ENCODE measurements at places on chromosomes 5 and 9.

DNA sequence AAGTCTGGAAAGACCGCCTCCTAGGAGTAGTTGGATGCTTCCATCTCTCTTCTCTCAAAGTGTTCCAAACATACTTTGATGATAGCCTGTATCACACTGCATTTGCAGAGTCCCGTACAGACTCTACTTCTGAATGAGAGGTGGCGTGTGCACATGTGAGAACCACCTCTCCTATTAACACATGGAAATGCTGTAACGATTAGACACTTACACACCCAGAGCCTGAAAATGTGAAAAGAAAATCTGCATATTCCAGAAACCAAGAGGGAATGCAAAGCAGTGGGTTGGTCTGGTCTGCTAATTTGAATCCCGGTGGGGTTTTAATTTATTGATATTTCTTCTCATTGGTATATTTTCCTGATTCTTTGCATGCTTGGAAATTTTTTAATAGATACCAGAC, 10.5 kb downstream of the UGCG start:
- no peak for DNase-seq

- no peak for DNase-seq
These were observed 2.1 kb downstream of the CACNA1B start for GRCh38 chr9:137879566-137880150.

- no peak for DNase-seq
These were observed 38.9 kb upstream of the EGFL7 start for GRCh38 chr9:136623842-136624183.

GRCh38 chr9:85892401-85892800, 48.5 kb upstream of the NAA35 start:
- no peak for DNase-seq

DNA sequence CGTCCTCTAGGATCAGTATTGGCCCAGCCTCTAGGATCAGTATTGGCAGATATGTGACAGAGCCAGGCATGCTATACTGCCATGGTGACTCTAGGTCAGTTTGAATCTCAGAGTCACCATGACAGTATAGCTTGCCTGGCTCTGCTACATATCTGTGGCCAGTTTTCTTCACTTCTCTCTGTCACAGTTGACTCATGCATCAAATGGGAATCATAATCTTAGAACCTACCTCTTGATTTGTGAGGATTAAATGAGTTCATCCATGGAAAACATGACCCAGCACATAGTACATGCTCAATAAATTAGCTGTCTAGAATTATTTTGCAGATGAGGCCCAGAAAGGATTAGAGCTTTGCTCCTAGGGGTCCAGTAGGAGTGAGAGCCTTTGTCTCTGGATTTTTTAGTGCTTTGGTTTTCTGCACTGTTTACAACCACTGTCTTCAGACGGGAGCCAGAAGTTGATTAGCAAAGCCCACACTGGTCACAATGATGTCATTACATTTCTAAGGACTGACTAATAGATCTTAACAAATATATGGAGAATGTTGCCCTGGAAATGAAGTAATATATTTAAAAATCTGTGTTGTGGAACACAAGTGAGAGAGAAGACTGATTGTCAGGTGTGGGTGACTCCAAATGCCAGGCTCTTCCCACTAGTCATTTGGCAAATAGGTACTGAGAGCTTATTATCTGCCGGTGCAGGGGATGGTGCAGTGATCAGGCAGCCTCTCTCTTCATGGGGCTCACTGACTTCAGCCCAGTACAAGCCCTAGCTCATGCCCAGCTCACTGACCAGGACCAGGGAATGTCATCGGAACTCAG, 76.0 kb downstream of the COL15A1 start:
- DNase-seq, result no peak

- no peak for DNase-seq
These were observed 25.9 kb upstream of the UNC5A start for GRCh38 chr5:176784218-176785165.

DNA sequence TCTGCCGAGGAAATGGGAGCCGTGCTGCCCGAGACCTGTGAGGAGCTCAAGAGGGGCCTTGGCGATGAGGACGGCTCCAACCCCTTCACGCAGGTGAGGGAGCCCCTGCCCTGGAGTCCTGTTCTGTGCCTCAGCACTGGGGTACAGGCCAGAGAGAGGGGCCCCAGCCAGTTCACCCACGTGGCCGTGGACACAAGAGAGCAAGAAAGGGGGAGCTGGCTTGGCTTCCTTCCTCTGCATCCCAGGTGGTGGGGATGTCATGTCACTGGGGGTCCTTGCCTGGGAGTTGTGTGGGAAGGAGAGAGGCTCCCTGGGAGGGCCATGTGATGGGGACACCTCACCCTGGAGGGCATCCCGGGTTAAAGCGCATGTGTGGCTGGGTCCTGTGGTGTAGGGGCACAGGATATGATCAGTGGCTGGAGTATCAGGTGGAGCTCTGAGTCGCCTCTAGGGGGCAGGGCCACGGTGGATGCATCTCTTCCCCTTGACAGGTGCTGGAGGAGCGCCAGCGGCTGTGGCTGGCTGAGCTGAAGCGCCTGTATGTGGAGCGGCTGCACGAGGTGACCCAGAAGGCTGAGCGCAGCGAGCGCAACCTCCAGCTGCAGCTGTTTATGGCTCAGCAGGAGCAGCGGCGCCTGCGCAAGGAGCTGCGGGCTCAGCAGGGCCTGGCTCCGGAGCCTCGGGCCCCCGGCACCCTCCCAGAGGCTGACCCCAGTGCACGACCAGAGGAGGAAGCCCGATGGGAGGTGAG, 7.5 kb downstream of the N4BP3 start:
- DNase-seq, result peak; percentile 70

- DNase-seq, result no peak
These were observed 59.2 kb upstream of the FER start for GRCh38 chr5:108688485-108688884.

DNA sequence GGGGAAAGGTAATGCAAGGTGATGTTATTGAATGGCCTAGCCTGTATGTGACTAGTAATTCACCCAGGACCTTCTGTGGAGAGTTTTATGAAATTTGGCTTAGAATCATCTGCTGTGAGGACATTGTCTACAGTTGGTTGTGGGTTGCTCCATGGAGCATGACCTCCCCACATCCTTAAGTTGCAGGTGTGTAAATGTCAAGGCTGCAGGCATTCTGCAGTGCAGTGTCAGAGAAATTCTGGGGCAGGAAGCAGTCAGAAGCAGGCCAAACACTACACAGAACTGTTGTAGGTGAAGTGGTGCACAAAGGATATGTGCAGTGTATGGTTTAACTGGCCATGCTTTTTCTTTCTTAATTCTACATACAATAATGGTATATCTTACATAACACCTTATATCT, 588.3 kb downstream of the EBF1 start:
- no peak for DNase-seq

DNA sequence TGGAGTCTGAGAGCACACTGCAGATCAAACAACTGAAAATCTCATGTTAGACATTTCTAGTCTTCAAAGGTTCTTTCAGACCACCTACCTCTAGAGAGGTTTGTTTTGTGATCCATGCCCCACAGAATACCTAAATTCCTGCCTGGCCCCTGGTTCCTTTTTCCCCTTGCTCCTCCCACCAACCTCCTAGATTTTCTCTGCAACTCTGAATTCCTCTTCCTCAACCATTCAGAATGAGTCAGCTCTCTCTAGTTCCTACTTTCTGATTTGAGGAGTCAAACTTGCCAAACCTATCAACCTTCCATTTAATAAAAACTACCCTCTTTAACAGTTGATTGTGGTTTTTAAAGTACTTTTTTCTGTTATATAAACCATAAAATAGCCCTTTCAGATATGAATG, 83.2 kb upstream of the ZNF462 start:
- DNase-seq, result no peak

- no peak for DNase-seq
These were observed 83.5 kb downstream of the FEM1C start for GRCh38 chr5:115461093-115461492.

DNA sequence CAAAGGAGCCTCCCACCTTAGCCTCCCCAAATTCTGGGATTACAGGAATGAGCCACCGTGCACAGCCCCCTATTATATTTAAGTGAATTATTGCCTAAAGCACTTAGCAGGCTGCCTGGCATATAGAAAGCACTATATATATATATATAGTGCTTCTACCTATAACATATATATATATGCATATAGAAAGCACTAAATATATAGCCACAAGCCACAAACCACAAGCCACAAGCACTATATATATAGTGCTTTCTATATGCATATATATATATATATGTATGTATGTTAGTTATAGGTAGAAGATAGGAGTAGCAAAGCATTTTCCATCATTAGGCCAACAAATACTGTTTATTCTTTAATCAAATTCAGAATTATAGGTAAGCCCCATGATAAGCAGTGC, 185.8 kb downstream of the CWC27 start:
- DNase-seq, result no peak

DNA sequence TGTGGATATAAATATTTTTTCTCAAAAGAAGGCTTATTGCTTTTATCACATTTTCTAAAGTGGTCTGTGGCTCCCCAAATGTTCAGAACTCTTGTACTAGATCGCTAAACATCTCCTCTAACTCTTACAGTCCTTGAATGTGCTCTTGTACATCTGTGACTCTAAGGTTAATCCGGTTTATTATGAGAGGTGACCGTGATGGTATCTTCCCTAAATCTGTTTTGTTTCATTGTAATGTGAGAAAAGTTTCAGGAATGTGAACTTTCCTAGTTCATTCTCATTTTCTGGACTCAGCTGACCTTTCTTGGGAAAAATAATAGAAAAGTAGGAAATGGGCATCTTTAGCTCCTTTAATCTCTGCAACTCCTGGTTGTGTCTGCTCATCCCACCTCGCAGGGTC, 94.5 kb upstream of the CD180 start:
- no peak for DNase-seq

DNA sequence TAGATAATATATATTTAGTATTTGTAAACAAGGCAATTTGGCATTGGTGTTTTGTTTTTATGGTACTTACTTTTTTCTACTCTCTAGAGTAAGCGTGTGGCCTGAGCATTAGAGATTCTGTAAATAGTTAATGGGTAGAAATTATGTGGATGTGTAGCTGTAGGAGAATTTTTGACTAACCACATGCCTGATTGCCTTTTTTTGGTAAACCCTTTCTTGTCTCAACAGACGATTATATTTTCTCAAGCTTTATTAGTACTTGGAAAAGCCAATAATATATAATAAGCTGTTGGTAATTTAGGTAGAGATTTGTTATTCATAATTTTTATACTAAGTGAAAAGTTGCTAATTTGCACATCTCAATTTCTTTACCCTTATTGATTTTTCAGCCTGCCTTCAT, 76.8 kb downstream of the FCHO2 start:
- DNase-seq, result no peak

DNA sequence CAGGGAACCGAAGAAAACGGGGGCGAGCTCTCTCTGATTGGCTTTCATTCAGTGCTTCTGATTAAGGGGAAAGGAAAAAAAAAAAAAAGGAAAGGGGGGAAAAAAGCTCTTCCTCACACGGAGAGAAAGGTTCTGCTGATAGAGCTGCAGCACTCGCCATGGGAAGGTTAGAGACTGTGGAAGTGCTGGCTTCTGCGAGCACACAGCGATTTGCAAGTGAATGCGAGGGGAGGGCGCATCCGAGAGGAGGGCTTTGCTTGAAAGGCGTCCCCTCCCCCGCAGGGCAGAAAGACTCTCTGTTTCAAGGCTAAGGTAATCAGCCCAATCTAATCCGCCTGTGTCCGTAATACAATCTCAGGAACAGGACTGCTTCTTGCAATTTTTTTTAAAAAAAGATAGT, at the start of gene CDH10:
CDH10 (minus strand) TSS at position 218 of the 400 bp plus-strand sequence. CDS start 51,488 bp downstream, outside the sequence.
- DNase-seq, result no peak

- no peak for DNase-seq
These were observed 8.7 kb upstream of the SPOUT1 start for GRCh38 chr9:128838338-128838737.

DNA sequence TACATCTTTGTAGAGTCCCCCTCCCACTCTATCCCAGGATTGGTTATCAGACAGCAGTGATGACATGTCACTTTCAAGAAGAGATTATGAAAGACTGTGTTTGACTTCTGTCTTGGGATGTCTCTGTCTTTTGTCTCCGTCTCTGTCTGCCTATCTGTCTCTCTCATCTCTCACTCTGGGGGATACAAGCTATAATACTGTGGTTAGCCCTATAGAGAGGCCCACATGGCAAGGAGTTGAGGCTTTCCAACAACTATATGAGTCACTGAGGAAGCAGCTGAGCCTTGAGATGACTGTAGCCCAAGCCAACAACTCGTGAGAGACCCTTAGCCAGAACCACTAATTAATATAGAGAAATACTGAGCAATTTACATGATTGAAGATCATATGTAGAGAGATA, 284.8 kb downstream of the PDE4D start:
- no peak for DNase-seq

DNA sequence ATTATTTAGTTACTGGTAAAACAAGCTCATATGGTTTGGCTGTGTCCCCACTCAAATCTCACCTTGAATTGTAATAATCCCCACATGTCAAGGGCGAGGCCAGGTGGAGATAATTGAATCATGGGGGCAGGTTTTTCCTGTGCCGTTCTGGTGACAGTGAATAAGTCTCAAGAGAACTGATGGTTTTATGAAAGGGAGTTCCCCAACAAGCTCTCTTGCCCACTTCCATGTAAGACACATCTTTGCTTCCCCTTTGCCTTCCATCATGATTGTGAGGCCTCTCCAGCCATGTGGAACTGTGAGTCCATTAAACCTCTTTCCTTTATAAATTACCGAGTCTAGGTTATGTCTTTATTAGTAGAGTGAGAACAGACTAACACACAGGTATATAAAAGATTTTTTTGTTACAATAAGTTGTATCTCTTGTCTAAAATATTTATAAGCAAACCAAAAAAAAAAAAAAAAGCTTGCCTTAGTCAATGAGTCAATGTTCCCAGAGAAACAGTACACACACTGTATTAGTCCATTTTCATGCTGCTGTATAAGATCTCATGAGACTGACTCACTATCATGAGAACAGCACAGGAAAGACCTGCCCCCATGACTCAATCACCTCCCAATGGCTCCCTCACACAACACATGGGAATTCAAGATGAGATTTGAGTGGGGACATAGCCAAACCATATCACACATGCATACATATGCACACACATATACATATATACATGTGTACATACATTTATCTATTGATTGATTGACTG, 138.3 kb downstream of the BASP1 start:
- DNase-seq, result no peak

DNA sequence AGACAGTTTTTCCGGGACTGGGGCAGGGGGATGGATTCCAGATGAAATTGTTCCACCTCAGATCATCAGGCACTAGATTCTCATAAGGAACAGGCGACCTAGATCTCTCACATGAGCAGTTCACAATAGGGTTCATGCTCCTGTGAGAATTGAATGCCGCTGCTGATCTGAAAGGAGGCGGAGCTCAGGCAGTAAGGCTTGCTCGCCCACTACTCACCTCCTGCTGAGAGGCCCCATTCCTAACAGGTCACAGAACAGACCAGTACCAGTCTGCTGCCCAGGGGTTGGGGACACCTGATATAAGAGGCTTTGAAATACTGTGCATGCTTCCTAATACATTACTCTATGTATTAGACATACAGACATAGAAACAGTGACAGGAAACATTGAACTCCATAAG, 41.1 kb downstream of the PTPRD start:
- DNase-seq, result no peak

GRCh38 chr5:32202394-32202793, 28.3 kb upstream of the GOLPH3 start:
- no peak for DNase-seq

All from stimulated activated CD4-positive, alpha-beta T cell treated with anti-CD3 and anti-CD28 coated beads, Interleukin-4, amount 100 ng/mL, for 4 hours (primary cell).